ENCODE measurements at places on chromosomes 2 and 18.

DNA sequence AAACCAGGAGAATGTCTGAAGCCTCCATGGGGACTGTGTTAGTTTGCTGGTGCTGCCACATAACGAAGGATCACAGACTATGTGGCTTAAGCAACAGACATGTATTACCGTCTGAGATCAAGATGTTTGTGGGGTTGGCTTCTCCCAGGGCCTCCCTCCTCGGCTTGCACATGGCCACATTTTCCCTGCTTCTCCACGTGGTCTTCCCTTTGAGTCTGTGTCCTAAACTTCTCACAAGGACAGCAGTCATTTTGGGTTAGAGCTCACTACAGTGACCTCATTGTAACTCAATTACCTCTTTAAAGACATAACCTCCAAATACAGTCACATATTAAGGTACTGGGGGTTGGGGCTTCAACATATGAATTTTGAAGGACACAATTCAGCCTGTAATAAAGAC, 44.6 kb upstream of the LPIN2 start:
- no peak for DNase-seq

DNA sequence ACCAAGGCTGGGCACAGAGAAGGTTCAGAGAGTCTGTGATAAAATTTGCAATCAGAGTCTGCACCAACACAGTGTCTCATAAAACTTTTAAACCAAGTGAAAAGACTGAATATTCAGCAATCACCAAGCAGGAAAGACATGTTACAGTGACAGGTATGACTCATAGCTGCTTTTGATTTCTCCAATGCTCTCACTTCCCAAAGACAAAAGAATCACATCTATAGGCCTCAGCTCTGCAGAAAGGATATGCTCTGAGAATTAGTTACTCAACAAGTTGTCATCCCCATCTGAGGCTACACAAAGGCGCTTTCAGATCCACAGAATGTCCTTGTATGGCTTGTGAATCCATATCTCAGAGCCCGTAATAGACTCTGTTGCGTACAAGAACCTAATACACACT, 92.5 kb downstream of the KCNF1 start:
- no peak for DNase-seq

DNA sequence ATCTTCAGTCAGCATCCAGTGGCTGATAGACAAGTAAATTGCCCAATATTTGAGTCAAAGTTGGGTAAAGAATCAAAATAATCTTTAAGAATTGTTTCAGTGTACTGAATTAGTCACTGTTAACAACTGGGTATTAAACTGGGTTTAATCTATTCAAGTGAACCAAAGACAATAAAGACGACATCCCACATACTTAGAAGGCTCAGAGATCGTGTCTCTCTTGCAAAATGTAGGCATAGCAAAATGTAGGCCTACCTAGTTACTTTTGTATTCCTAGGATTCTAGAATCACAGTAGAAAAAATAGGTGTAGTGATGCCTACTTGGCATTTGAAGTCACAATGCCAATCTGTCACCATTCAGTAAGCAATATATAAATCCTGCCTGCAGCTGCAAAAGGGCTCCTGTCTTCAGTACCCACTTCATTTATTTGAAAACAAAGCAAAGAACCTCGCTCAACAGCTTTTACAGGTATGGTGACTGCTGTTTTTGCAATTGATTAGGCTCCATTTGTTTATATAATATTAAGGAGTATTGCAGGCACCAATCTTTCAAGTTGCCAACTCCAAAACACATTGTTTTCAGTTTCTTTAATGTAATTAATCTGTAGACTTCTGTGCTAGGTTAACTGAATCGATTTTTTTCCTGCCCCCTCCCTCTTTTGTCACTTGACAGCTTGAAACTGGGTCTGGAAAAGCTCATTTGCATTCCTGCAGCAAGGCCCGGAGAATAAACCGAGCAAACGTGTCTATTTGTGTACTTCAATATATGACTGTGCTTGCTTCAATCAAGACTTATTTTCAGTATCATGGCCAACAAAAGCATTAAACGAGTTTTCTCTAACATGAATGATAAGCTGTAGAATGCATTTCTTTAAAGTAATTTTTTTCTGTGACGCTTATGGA, 1074.9 kb downstream of the TDRD15 start:
- no peak for DNase-seq

DNA sequence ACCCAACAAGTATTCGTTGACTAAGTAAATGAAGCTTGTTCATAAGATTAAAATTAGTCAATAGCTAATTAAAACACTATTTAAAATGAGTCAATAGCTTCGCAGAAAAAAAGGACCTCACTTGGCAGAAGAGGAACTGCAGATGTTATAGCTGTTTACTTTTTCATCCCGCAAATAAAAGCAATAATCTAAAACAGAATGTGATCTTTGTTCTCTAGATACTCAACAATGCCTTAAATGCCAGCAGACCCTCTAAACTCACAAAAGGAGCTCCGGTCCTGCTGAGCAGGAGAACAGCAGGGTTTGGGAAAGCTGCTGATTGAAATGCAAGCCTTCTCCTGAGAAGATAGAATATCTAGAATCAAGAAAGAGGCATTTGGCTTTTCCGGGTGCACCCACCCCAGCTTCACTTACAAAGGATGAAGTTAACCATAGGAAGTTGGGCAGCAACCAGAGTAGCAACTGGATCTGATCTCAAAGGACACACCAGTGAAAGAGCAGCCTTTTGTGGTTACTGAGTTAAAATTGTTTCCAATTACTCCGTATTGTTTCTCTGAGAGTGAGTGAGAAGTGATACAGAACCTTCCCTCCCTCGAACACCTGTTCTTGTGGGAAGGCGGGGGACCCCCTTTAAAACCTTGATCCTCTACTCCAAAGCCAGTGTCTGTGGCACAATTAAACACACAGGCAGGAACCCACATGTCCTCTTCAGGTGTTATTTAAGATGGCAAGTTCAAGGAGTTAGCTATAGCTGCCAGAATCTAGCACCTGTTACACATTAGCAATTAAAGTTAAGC, 6.8 kb downstream of the CCBE1 start:
- DNase-seq, result no peak

GRCh38 chr2:71634567-71634966, 181.2 kb downstream of the DYSF start:
- DNase-seq, result no peak

Measured in GM12864 (cell line).